ENCODE measurements at places on chromosomes 6 and 20.

DNA sequence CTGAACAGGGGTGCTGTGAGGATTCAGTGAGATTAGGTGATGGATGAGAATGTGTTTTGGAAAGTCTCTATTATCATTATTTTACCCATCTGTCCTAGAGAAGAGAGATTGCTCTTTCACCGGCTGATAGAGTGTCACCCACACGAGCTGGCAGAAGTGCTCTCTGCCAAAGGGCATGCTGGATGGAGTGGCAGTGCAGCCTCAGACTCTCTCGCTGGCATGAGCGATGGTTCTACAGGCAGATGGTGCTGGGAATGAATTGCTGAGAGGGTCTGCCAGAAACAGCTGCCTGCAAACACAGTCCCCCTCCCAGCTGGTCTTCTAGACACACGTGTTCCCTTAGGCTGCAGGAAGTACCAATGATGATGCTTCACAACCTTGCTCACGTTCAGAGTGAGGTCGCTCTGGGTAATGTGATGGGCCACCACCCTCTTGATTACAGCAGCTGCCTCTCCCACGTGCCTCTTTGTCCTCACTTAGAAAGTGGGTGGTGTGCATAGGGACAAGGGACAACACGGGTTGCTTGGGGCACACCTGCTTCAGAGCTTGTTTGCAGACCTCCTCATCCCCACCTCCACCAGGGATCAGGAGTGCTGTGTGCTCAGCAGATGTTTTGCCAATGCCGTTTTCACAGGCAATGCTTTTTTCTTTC, 84.7 kb downstream of the FOXA2 start:
- DNase-seq: no peak

- no peak for DNase-seq
Measured at GRCh38 chr20:16537025-16537665, 36.1 kb downstream of the KIF16B start.

DNA sequence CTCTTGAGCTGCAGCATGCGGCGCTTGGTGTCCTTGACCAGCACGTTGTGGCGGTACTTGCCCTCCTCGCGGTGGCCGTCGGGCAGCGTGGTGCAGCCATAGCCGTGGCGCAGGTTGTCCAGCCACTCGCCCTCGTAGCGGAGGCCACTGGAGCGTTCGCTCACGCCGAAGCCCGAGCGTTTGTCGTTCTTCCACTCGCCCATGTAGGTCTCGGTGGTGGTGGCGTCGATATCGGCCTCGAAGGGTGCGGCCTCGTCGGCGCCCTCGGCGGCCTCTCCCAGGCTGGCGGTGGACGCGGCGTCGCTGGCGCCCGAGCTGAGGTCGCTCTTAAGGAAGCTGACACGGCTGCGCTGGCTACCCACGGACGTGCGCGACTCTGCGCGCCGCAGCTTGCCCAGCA, 27.3 kb downstream of the JPH2 start:
- DNase-seq: no peak

DNA sequence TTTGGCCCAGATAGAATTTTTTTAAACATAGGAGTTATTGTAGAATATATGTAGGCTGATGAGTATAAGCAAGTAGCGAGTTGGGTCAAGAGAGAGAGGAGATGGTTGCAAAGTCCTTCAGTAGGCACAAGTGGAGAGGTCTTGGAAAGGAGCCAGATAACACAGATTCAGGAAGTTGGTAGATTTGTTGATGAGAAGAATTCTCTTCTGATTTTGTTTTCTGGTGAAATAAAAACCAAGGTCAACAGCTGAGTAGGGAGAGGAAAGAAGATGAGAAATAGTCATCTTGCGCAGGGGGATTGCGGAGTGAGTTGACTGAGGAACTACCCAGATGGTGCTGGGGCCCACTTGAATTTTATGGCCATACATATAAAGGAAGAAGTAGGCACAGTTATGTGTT, 17.4 kb upstream of the CD83 start:
- DNase-seq: no peak

DNA sequence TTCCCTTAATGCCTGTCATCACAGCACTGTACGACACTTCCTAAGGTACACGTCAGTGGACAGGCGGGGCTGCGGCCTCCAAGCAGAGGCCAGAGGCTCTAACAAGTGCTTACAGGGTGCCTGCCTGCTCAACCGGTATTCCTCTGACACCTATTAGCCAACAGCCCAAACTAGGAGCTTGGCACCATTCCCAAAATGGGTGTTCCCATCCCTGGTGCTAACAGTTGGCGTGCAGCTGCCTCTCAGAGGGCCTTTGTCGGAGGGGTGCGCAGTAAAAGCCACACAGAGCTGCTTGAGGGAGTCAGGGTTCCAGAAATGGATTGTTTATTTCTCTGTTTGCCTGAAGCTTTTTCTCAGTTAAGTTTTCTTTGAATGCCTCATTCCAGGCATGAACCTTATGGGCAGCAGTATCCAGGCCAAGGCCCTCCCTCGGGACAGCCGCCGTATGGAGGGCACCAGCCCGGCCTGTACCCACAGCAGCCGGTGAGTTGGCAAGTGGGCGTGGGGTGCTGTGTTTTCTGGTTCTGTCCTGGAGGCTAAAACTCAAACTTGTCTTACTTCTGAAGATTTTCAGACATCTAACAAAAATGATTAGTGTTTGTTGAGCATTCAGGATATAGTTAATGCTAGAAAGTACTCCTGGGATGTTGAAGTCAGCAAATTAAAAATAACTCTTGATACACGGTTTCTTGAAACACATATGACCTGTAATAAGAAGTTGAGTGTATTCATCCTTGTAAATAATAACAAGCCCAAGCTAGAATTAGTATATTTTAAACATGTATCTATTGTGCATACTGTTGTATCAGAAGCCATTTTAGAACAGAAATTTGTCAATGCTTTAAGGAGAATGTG, 124.7 kb downstream of the TMEM242 start:
- no peak for DNase-seq

DNA sequence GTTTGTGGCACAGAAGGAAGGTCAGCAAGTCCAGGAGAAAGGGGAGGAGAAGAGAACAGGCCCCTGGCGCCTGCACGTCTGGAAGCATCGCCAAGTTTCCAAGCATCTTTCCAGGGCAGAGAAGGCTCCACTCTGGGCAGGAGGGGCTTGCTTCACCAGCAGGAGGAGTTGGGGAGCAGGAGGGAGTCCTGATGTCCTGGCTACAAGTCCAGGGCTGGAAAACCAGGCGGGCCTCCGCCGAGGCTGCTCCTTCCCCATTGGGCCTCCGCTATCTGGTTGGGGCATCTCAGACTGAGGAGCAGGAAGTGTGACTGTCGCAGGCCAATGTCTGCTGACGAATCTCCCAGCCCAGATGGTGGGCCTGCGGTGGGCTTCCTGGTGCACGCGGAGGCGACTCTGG, 421.9 kb downstream of the PREX1 start:
- DNase-seq: no peak

- peak; percentile 38 for DNase-seq
Measured at GRCh38 chr6:43172104-43173007, 1.3 kb downstream of the SRF start.

GRCh38 chr6:125821825-125822281, 31.1 kb downstream of the NCOA7 start:
- no peak for DNase-seq

All from activated T-helper 1 cell treated with Interleukin-2 at 50 U/mL for 16 hours (primary cell).